ENCODE measurements at places on chromosomes 6 and 20.

GRCh38 chr6:38353310-38354036 lies 286.3 kb downstream of the BTBD9 start:
- no peak for DNase-seq

DNA sequence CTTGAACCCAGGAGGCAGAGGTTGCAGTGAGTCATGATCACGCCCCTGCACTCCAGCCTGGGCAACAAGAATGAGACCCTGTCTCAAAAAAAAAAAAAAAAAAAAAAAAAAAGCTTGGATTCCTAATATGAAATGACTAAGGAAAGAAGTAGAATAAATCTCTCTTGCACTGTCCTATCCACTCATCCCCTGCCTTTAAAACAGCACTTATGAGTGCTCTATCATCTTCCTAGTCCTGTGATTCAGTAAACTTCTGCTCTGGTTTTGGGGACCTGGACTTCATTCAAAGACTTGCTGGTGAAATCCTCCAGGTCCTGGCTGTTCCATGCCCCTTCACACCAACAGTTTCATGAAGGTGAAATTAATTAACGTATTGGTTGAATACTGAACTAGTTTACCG lies 29.6 kb downstream of the TNFAIP3 start:
- DNase-seq = no peak

- DNase-seq = peak; percentile 52
These were observed 17.2 kb downstream of the UNC5CL start for GRCh38 chr6:41021832-41022231.

DNA sequence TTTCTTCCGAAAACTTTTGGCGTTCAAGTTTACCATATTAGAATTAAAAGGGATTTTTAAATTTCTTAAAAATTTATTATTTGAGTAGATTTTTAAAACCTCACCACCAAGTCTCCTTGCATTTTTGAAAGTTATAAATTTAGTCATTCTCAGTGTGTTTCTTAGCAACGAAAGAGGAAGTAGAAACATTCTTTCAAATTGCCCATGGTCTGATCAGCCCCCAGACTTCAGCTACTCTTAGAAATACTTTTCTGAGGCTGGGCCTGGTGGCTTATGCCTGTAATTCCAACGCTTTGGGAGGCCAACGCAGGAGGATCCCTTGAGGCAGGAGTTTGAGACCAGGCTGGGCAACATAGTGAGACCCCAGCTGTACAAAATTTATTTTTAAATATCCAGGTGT lies 15.1 kb upstream of the RTF2 start:
- DNase-seq = no peak

- no peak for DNase-seq
These were observed 171.9 kb upstream of the MAP3K7 start for GRCh38 chr6:90758741-90759140.

DNA sequence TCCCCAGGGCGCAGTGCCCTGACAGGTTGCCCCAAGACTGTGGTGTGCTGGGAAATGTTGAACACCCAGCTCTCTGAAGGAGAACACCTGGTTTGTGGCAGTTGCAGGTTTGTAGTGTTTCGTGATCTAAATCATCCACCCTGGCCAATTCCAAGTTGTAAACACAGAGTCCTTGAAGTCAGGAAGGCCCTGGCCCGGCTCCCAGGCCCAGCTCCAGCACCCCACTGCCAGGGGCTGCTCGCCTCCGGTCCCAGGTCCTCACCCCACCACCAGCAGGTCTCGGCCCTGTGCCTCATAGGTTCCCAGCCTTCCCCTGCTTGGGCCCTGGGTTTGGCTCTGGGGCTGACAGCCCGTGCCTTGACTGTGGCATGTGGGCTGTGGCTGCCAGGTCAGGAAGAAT lies 121.4 kb upstream of the MLN start:
- no peak for DNase-seq

DNA sequence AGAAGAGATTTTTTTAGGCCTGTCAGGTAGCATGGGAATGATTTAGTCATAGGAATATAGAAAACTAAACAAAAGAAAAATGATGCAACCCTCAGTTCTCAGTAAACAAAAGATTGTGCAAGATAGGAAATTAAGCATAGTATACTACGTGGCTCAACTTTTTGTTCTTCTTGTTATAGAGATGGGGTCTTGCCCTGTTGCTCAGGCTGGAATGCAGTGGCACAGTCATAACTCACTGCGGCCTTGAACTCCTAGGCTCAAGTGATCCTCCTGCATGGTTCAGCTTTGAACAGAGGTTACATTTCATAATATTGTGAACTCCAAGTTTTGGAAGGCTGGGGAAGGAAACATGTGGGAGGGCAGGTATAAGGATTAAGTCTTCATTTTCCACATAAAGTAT lies 28.5 kb downstream of the SLX4IP start:
- peak; percentile 63 for DNase-seq

GRCh38 chr6:29653452-29654038 lies 3.3 kb upstream of the MOG start:
- DNase-seq = peak; percentile 70

DNA sequence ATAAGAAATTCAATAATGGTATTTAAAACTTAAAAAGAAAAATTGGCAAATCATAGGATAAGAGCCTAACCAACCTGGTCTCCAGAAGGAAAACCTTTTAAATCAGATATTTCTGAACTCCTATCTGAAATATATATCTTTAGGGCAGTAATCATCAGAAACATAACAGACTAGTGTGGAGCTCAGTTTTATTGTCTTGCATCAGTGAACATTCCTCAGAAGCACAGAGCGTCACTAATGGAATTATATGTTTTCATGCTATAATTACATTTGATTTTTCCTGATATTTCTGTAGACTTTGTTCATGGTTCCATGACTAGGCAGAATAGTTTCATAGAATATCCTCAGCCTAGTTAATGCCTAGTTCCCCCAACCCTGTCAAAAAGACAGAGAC lies 262.2 kb downstream of the EYA4 start:
- no peak for DNase-seq

DNA sequence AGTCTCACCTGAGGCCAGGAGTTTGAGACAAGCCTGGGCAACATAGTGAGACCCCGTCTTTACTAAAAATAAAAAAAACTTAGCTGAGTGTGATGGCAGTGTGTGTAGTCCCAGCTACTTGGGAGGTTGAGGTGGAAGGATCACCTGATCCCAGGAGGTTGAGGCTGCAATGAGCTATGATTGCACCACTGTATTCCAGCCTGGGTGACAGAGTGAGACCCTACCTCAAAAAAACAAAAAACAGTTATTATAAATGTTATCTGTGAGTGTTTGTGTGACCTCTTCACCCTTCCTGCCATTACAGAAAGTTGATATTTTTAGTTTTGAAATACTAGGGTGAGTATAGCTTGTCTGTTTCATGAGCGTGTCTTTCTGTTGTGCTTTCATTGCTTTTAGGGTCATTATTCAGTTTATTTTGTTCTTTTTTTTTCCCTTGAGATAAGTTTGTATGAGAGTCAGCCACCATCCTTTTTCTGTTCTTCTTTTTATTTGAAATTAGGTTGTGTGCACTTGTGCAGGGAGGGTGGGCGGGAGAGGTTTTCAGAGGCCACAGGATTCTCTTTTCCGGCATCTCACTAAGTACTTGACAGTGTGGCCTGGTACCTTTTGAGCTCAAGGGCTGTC lies 26.2 kb downstream of the CDYL start:
- DNase-seq = no peak

- no peak for DNase-seq
These were observed 126.6 kb downstream of the ADAT2 start for GRCh38 chr6:143323729-143324470.

DNA sequence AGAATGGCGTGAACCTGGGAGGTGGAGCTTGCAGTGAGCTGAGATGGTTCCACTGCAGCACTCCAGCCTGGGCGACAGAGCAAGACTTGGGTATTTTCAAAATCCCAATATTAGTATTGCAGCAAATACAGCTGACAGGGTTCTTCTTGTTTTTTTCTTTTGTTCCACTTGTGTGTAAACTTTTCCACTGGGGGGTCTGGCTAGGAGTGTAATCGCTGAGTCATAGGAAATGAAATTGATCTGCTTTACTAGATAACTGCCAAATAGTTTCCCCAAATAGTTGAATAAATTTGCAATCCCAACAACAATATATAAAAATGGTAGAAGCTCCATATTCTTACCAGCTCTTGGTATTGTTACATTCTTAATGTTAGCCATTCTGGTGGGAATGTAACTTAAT lies 526.0 kb upstream of the SOX4 start:
- DNase-seq = peak; percentile 36

DNA sequence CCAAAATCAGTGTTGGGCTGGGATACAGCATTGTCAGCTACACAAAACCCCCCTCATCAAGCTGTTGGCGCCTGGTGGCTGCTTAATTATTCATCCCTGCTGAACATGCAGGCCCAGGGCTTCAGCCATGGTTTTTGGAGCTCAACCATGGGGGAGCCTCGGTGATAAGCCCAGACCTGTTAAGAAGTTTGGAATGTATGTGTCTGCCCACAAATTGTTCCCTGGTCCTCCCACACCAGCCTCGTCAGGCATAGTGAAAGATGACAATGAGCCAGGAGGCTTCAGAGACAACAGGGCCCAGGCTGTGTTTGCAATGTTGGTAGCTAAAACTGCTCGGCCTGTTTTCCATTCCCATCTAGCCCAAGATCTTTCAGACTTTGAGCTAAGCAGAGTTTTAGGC lies 34.8 kb upstream of the SIRPA start:
- DNase-seq = peak; percentile 13

- DNase-seq = no peak
These were observed 454.9 kb downstream of the PTPRT start for GRCh38 chr20:42734660-42735368.

GRCh38 chr6:109383438-109383940 lies 1.2 kb upstream of the CD164 start:
- no peak for DNase-seq

GRCh38 chr6:52317841-52318581 lies 33.5 kb upstream of the MCM3 start:
- DNase-seq = no peak

- DNase-seq = no peak
These were observed 43.9 kb downstream of the CDH4 start for GRCh38 chr20:61295682-61296628.

DNA sequence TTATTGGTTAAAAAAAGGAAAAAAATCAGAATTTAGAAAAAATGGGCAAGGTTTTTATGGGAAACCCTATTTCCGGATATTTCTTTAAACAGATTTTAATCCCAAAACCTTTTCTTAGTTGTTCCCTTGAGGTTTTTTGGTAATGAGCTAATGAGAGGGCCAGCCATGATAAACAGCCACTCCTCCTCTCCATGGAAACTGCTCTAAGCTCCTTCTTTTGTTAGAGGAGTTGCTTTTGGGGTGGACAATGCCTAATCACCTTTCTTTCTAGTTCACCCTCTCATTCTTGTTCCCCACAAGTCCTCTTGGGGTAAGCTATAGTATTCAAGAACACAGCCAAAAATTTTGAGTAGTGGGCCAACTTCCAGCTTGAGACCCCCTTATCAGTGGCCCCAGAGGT lies 105.0 kb upstream of the FAM184A start:
- no peak for DNase-seq

GRCh38 chr6:68695838-68696237 lies 60.8 kb downstream of the ADGRB3 start:
- no peak for DNase-seq

DNA sequence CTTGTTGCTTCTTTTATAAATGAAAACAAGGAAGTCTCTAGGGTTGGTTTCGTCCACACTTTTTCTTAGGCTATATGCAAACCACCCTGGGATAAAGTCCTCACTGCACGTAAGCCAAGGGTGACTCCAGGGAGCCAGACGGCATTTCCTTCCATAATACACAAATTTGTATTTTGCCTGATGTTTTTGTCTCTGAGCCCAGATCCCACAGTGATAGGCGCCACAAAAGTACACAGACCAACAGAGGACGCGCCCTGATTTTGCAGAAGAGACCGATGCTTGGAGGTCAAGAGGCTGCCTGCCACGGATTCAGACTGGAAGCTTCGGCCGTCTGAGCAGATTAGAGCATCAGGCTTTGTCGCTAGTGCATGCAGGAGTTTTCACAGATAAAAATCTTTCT lies 22.8 kb downstream of the FOXQ1 start:
- DNase-seq = no peak

GRCh38 chr6:21596949-21597682 lies 3.6 kb downstream of the SOX4 start:
- peak; percentile 66 for DNase-seq

GRCh38 chr20:54227241-54227640 lies 19.4 kb downstream of the PFDN4 start:
- DNase-seq = no peak

DNA sequence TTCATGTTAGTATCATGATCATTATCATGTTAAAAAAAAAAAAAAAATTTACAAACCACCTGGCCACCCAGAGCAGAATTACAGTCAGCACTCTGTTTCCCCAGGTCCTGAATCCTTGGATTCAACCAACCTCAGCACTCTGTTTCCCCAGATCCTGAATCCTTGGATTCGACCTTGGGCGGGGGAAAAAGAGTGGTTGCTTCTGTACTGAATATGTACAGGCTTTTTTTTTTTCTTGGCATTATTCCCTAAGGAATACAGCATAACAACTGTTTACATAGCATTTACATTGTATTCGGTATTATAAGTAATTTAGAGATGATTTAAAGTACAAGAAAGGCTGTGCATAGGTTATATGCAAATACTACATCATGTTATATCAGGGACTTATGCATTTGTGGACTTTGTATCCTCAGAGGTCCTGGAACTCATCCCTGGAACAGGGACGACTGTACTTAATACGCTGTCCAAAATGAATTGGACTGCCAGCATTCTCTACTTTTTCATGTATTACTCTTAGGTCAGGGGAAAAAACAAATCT lies 31.2 kb downstream of the GCNT2 start:
- no peak for DNase-seq

DNA sequence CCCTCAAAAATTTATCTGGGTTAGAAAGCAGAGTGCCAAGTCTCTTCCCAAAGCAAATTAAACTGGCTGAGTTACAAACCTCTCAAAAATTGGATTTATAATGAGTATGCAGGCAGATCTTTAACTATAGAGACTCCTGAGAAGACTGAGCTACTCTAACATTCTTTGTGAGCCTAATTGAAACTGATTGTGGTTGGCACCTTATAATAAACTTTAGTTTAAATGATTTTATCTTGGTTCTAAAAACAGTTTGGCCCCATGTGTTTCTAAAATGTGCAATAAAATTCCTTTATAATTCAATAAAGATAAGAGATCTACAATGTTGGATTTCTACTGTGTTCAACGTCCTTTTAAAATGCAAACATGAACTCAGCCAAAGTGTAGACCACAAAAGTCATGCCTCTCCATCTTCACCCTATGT lies 480.2 kb upstream of the RNF217 start:
- no peak for DNase-seq

GRCh38 chr6:121664158-121664557 lies 228.7 kb downstream of the GJA1 start:
- DNase-seq = no peak

DNA sequence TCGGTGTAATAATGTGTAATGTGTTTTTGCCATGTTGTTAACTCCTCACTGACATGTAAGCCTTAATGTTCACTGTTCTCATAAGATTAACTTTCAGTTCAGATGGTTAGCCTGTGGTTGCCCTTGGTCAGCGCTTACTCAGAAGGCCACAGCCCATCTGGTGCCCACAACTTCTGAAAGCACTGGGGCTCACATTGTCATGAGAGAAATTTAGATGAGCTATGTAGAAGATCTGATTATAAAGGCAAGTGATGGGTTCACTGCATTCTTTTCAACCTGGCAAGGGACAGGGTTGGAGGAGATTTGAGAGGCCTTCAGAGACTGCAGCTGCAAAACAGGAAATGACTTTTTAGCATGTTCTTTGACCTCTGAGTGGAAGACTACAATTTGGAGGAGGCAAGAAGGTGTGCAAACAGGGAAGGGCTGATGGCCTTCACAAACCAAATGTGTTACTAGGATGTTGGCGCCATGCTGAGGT lies 242.3 kb upstream of the SUPT3H start:
- DNase-seq = no peak

- DNase-seq = peak; percentile 26
These were observed 6.0 kb downstream of the HSF2 start for GRCh38 chr6:122405417-122405816.

Data from PC-3 (cell line).